Naive thymus-derived CD8-positive, alpha-beta T cell (primary cell): ENCODE measurements at places on chromosomes 13 and 19. TPM values are rescaled to one million over a fixed set of nuclear protein-coding genes. Genes with fewer than 3 reads are reported as not detected.

GRCh38 chr13:32264407-32264806, 50.8 kb downstream of the ZAR1L start:
- H3K27me3 ChIP-seq, result no peaks in the 10 kb centered on the region
- no peaks in the 10 kb centered on the region for H3K36me3 ChIP-seq
- no peak overlapping the region for H3K4me3 ChIP-seq
- no peak overlapping the region for H3K27ac ChIP-seq

- H3K4me3 ChIP-seq, result no peak overlapping the region
- H3K4me1 ChIP-seq, result no peaks in the 10 kb centered on the region
- peaks cover 4% of the 10 kb centered on the region for H3K27me3 ChIP-seq
- peaks cover 2% of the 10 kb centered on the region for H3K36me3 ChIP-seq
- no peak overlapping the region for H3K27ac ChIP-seq
These were observed 5.3 kb downstream of the MISP start for GRCh38 chr19:756236-756635.

- peaks cover 15% of the 10 kb centered on the region for H3K36me3 ChIP-seq
- H3K4me3 ChIP-seq, result no peak overlapping the region
- no peak for DNase-seq
- no peaks in the 10 kb centered on the region for H3K4me1 ChIP-seq
- H3K27me3 ChIP-seq, result no peaks in the 10 kb centered on the region
These were observed 25.0 kb downstream of the LAMP1 start for GRCh38 chr13:113322043-113322461.

- no peaks in the 10 kb centered on the region for H3K36me3 ChIP-seq
- H3K4me3 ChIP-seq, result no peak overlapping the region
- H3K4me1 ChIP-seq, result no peaks in the 10 kb centered on the region
- DNase-seq, result no peak
- peaks cover 13% of the 10 kb centered on the region for H3K27me3 ChIP-seq
- H3K27ac ChIP-seq, result no peak overlapping the region
These were observed 16.4 kb downstream of the SULT2B1 start for GRCh38 chr19:48568345-48568886.

- H3K27me3 ChIP-seq, result no peaks in the 10 kb centered on the region
- no peaks in the 10 kb centered on the region for H3K36me3 ChIP-seq
- no peak overlapping the region for H3K27ac ChIP-seq
- H3K4me3 ChIP-seq, result no peak overlapping the region
- DNase-seq, result no peak
- no peaks in the 10 kb centered on the region for H3K4me1 ChIP-seq
These were observed 109.5 kb upstream of the MIR17HG start for GRCh38 chr13:91238036-91238435.

NRTN gene
- 0.88 TPM for total RNA-seq

MLLT1 gene
- total RNA-seq, result 41.7 TPM

ATP11A gene
- total RNA-seq, result 23.9 TPM

ZNF430 gene
- total RNA-seq, result 49.4 TPM
